ENCODE measurements at places on chromosomes 12 and 14.

- DNase-seq: no peak
These were observed 53.0 kb upstream of the FUT8 start for GRCh38 chr14:65359503-65359902.

GRCh38 chr14:95961481-95961880 lies 77.7 kb upstream of the C14orf132 start:
- DNase-seq: no peak

GRCh38 chr14:23008831-23009230 lies 1.1 kb downstream of the C14orf93 start:
- no peak for DNase-seq

GRCh38 chr14:55336162-55336561 lies 64.9 kb downstream of the FBXO34 start:
- no peak for DNase-seq
